ENCODE measurements at places on chromosomes 1 and 21. TPM values are rescaled to one million over a fixed set of nuclear protein-coding genes. Genes with fewer than 3 reads are reported as not detected.

GRCh38 chr1:185345913-185346720 is 29.1 kb upstream of the IVNS1ABP start:
- DNase-seq, result no peak
- H3K4me1 ChIP-seq, result peaks cover 5% of the 10 kb centered on the region
- no peak overlapping the region for H3K27ac ChIP-seq
- no peaks in the 10 kb centered on the region for H3K27me3 ChIP-seq

GRCh38 chr1:16326833-16327404 is 25.4 kb downstream of the FBXO42 start:
- no peaks in the 10 kb centered on the region for H3K27me3 ChIP-seq
- no peak overlapping the region for H3K27ac ChIP-seq
- H3K4me3 ChIP-seq, result no peak overlapping the region
- peaks cover 6% of the 10 kb centered on the region for H3K4me1 ChIP-seq
- DNase-seq, result no peak
- H3K36me3 ChIP-seq, result no peaks in the 10 kb centered on the region

DNA sequence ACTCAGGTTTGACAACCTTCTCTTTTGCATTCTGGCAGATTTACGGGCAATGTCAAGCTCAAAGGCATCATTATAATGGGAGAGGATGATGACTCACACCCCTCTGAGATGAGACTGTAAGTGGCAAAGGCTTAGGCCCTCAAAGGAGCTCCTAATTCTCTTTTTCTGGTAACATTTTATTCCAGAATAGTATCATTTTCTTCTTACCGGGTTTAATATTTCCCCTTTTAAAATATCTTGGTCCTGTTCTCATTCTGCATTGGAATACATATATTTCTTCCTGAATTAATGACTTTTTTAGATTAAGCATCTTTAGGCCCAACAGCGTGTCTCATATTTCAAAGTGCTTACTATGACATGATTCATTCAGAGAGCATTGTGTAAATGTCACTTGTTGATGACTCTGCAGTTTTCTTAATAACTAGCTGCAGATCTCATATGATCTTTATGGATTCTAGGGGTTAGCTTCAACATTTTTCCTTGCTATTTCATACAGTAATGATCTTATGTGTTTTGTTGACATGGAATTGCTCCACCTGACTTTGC is 1.7 kb downstream of the PITHD1 start:
- no peaks in the 10 kb centered on the region for H3K27me3 ChIP-seq
- H3K36me3 ChIP-seq, result no peaks in the 10 kb centered on the region
- H3K27ac ChIP-seq, result no peak overlapping the region
- no peak for DNase-seq
- H3K4me3 ChIP-seq, result no peak overlapping the region
- H3K4me1 ChIP-seq, result peaks cover 9% of the 10 kb centered on the region

GRCh38 chr1:234962340-234962989 is 166.2 kb downstream of the TOMM20 start:
- peak overlapping the region; percentile 42 for H3K27ac ChIP-seq
- H3K27me3 ChIP-seq, result no peaks in the 10 kb centered on the region
- peak; percentile 47 for DNase-seq
- H3K4me1 ChIP-seq, result peaks cover 9% of the 10 kb centered on the region

DNA sequence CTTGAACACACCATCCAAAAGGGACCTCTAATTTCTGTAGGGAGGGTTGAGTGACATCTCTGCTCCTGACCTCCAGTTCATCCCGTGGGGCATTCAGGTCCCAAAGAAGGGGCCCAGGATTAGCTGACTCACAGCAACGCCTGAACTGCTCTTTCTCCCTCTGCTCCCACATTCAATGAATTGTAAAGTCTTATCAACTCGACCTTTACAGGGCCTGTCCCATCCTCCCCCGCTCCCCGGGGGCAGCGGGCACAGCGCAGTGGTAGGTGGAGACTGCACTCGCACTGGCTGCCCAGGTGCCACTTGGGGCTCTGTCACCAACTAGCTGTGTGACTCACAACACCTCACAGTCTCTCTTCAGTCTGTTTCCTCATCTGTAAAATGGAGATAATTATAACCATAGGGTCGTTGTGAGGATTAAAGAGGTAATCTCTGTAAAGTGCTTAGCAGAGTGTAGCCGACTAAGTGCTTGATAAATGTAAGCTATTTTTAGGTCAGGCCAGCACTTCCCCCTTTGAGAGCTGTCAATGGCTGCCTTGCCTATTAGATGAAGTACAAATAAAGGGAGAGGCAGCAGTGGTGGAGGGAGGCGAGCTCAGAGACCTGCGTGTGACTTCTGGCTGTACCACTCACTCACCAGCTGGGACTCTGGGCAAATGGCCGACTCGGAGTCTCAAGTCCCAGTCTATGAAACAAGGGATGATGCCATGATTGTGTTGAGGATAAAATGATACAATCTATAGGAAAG is 637 bp upstream of the MYBPHL start:
- H3K27ac ChIP-seq, result no peak overlapping the region
- H3K27me3 ChIP-seq, result no peaks in the 10 kb centered on the region
- H3K4me3 ChIP-seq, result no peak overlapping the region

GRCh38 chr1:86489242-86489878 is 20.6 kb downstream of the CLCA1 start:
- no peaks in the 10 kb centered on the region for H3K27me3 ChIP-seq
- H3K27ac ChIP-seq, result no peak overlapping the region
- H3K4me1 ChIP-seq, result no peaks in the 10 kb centered on the region
- no peak for DNase-seq

DNA sequence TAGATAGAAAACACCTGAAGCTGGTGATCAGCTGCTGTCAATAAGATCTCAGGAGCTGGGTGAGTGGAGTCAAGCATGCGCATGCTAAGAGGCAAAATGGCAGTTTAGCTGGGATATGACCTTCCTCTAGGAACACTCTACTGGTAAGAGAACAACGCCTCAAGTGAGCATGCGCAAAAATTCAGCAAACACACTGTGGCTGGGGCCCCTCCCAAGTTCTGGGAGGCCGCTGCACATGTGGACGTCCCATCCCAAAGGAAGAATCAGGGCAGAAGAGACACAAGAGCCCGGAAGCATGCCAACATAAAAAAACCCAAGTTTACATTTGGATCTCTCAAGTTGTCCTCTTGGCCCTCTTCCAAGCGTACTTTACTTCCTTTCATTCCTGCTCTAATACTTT is 126.3 kb upstream of the F3 start:
- no peaks in the 10 kb centered on the region for H3K4me1 ChIP-seq
- H3K27me3 ChIP-seq, result no peaks in the 10 kb centered on the region
- H3K27ac ChIP-seq, result no peak overlapping the region
- H3K4me3 ChIP-seq, result no peak overlapping the region

GRCh38 chr21:36928960-36929359 is 37.5 kb downstream of the HLCS start:
- no peak overlapping the region for H3K4me3 ChIP-seq
- peaks cover 7% of the 10 kb centered on the region for H3K4me1 ChIP-seq
- no peaks in the 10 kb centered on the region for H3K27me3 ChIP-seq
- H3K27ac ChIP-seq, result no peak overlapping the region
- DNase-seq, result no peak
- H3K36me3 ChIP-seq, result no peaks in the 10 kb centered on the region

ASB17 gene
- total RNA-seq, result not detected

CELA3A gene
- total RNA-seq, result 0.42 TPM

FCRL1 gene
- total RNA-seq, result not detected
